HEK293T (cell line): ENCODE measurements at places on chromosomes 5 and 9.

DNA sequence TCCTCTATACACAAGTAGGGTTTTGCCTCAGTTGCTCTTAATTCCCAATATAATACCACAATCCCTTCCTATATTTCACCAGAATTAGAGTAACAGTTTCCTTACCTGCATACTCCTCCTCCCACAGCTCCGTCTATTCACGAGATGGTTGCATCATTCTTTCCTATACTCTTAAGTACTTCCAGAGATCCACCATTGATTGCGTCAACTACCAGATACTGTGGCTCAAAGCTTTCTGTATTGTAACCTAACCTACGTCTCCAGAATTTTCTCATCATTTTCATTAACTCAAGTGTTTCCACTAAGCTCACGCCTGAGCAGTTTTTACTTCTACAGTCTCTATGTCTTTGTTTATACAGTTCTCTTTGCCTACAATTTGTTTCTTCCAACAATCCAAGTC, 31.2 kb upstream of the MINAR2 start:
- DNase-seq, result no peak

DNA sequence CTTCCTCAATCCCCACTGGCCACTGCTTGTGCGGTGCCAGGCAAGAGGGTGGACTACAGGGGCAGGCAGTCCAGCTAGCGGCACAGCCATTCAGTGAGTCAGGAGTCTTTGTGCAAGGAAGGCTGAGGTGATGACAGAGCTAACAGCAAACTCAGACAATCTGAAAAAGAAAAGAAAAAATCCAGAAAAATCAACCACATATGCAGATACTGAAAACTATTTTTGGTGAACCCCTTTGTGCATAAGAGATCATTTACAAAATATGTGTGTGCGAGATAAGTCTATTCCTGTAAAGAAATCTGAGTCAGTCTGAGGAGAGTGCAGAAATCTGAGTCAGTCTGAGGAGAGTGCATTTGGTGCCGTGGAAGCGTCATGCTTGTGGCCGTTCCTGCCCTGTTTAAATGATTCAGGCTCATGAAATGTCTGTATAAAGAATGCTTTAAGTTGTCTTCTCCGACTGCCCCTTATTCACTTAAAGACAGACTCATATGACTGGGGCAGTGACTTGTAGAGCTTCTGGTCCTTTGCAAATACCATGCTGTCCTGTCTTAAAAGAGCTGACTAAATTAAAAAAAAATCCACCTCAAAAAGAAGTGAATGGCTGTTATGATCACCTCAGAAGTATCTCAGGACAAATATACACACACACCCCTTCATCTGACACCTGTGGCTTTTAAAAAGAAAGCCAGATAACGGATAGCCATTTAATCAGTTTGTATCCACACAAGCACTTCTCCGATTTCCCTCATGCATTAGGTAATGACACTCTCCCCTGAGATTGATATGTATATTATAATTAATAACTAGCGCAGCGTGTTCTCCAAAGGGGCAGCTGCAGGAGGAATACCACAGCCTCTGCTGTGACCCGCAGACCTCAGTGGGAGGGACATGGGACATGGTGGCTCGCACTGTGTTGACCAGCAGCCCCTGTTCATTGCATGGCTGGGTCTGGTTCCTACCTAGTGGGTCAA, 47.3 kb downstream of the TRIO start:
- no peak for DNase-seq

GRCh38 chr5:64451551-64451950, 54.3 kb upstream of the RGS7BP start:
- no peak for DNase-seq

- DNase-seq, result no peak
These were observed 17.3 kb upstream of the TMOD1 start for GRCh38 chr9:97484134-97484533.
